Dorsolateral prefrontal cortex (tissue), 122 donors: ENCODE measurements at places on chromosomes 6 and 20.

GRCh38 chr20:49676581-49677291 lies 36.9 kb downstream of the B4GALT5 start:
- no peak for DNase-seq

DNA sequence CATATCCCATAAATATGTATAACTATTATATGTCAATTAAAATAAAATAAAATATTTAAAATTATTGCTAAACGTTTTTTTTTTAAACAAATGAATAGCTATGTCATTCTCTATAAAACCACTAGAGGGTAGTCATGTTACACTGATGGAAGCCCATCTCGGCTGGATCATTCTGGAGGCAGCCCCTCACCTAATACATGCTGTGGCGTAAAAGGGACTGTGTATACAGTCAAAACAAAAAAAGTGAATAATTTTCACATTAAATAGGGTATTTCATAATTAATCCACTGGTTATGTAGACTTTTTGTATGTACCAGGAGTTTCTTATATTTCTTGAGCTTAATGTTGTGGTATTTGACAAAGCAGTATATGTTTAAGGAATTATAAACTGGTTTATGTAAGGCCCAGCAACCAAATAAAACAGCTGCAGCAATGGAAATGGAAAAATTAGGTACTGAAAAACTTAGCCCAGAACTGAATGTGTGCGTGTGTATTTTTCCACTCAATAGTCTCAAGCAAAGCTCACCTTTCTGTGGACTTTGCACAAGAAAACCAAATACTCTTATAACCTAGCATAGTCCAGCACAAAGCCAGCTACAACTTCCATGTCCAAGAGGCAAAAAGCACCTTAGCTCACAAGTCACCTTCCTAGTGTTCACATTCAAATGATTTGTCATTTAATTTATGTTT lies 81.7 kb downstream of the COL9A1 start:
- no peak for DNase-seq

- no peak for DNase-seq
These were observed 2.5 kb downstream of the ZNF831 start for GRCh38 chr20:59165891-59166709.

DNA sequence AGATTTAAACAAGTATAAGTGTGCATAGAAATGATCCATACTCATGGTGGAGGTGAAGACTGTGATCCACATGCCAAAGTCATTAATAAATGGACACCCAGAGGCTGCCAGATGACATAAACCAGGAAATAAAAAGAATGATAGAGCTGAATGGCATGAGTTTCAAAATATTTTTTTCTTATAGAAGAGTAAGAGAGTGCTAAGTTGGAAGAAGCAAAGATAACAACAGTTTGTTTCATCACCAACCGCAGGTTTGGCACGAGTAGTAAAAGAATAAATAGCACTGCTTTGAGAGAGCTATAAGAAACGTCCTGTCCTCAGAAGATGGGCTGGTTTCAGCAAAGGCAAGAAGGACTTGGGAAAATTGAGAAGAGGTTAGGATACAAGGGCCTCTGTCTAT lies 246.9 kb downstream of the UBE3D start:
- DNase-seq = no peak

DNA sequence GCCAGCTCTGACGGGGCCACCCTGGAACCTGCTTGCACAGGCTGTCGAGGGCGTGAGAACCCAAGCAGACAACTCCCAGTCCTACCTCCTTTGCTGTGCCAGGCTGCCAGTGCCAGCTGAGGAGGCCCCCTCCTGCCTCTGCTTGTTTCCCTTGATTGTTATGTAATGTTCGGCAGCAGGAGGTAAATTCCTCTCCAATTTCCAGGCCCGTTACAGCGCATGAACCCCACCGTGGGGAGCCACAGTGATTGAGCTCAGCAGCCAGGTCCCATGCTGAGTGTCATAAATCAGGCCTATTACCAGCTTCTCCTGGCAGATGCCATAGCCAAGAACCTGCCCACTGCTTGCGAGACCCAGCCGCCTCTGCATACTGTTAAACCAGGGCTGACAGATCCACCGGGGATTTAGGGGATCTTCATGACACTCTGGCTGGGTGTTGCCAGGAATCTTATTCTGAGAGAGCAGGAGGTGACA lies 320.5 kb downstream of the DHX35 start:
- DNase-seq = peak; percentile 48
